ENCODE measurements at places on chromosomes 1 and 21. TPM values are rescaled to one million over a fixed set of nuclear protein-coding genes. Genes with fewer than 3 reads are reported as not detected.

HSD3B1 gene
- not detected for total RNA-seq

ANKRD65 gene
- 0.13 TPM for total RNA-seq

OR2T2 gene
- total RNA-seq: 4.1 TPM

DNA sequence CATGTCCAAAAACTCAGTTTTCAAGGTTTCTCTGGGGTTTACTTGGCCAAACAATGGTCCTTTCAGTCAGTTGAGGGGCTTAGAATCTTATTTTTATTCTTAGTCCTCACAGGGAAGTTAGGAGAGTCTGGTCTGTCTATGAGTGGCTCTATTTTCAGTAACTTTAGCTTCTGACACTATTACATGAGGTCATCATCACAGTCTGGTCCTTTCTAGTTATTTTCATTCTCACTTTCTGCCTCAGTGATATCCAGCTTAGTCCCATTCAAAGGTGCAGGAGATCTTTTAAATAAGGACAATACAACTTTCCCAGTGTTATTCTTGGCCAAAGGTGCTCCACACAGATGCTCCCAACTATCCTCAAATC is 30.0 kb upstream of the FGGY start:
- DNase-seq: no peak

DNA sequence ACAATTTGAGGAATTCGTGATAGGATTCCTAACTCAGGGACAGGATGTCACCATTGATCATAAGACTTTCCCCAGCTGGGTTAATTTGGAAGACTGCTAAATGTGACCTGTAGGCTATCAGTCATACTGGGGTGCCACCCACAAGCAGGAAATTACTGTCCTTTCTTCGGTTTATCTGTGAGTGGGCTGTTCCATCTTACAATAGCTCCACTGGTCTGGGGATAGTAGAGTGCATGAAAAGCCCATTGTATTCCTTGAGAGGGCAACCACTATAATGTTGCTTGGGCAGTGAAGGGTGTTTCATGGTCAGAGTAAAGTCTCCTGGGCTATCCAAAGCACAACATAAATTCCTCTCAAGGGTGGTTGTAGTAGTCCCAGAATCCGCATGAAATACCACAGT is 1523.0 kb upstream of the B3GALT2 start:
- no peak for DNase-seq

All from activated B cell treated with CpG ODN at 0.5 μM for 24 hours (primary cell).